ENCODE measurements at places on chromosomes 7 and 10. TPM values are rescaled to one million over a fixed set of nuclear protein-coding genes. Genes with fewer than 3 reads are reported as not detected.

CRTAC1 gene
- under 0.01 TPM for total RNA-seq

PSMG3 gene
- 13.5 TPM for total RNA-seq

CYP2C18 gene
- total RNA-seq = not detected

KLHL7 gene
- 35.0 TPM for total RNA-seq

PLXNA4 gene
- total RNA-seq = 6.5 TPM

TAF5 gene
- total RNA-seq = 4.8 TPM

TMEM270 gene
- total RNA-seq = not detected

PPA1 gene
- 192 TPM for total RNA-seq

FZD8 gene
- total RNA-seq = 25.2 TPM

PARD3 gene
- total RNA-seq = 38.9 TPM

LFNG gene
- 16.6 TPM for total RNA-seq

NME8 gene
- total RNA-seq = not detected

STAG3 gene
- 0.88 TPM for total RNA-seq

TSPAN12 gene
- total RNA-seq = 0.30 TPM

PPP1R3C gene
- 84.9 TPM for total RNA-seq

GUSB gene
- 17.8 TPM for total RNA-seq

NODAL gene
- total RNA-seq = not detected

EPHA1 gene
- not detected for total RNA-seq

AUTS2 gene
- 12.3 TPM for total RNA-seq

GARIN1A gene
- total RNA-seq = 1.5 TPM

IGFBP3 gene
- 1,139 TPM for total RNA-seq

ZSWIM8 gene
- 59.4 TPM for total RNA-seq

NYAP1 gene
- total RNA-seq = 0.83 TPM

MTURN gene
- 10.1 TPM for total RNA-seq

GNGT1 gene
- total RNA-seq = not detected

WEE2 gene
- not detected for total RNA-seq

PKD1L1 gene
- total RNA-seq = under 0.01 TPM

PMS2 gene
- total RNA-seq = 20.8 TPM

SYT15B gene
- 1.5 TPM for total RNA-seq

TMEM139 gene
- total RNA-seq = not detected

CYP3A4 gene
- not detected for total RNA-seq

CYP2C19 gene
- total RNA-seq = not detected

CNPY1 gene
- total RNA-seq = not detected

ZNF365 gene
- 2.8 TPM for total RNA-seq

IQUB gene
- 0.51 TPM for total RNA-seq

RTKN2 gene
- total RNA-seq = 0.89 TPM

GALNT11 gene
- total RNA-seq = 77.2 TPM
